ENCODE measurements at places on chromosomes 4 and X. TPM values are rescaled to one million over a fixed set of nuclear protein-coding genes. Genes with fewer than 3 reads are reported as not detected.

GRCh38 chr4:180434131-180434895, 1808.9 kb upstream of the TENM3 start:
- DNase-seq: no peak

DNA sequence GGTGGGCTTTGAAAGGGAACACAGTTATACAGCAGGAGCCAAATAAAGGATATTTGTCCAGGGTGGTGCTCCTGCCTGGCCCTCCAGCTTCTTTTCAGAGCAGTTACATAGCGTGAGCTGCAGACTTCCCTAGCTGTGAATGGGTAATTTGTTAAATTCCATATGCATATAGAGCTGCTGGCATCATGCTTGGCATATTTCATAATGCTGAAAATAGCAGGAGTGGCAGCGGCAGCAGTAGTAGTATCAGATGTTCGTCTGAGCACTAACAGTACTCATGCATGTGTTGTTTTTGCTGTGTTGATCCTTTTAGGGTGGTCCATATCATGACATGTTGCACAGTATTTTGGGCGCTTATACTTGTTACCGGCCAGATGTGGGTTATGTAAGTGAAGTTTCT, 33.6 kb upstream of the TADA2B start:
- no peak for DNase-seq

DNA sequence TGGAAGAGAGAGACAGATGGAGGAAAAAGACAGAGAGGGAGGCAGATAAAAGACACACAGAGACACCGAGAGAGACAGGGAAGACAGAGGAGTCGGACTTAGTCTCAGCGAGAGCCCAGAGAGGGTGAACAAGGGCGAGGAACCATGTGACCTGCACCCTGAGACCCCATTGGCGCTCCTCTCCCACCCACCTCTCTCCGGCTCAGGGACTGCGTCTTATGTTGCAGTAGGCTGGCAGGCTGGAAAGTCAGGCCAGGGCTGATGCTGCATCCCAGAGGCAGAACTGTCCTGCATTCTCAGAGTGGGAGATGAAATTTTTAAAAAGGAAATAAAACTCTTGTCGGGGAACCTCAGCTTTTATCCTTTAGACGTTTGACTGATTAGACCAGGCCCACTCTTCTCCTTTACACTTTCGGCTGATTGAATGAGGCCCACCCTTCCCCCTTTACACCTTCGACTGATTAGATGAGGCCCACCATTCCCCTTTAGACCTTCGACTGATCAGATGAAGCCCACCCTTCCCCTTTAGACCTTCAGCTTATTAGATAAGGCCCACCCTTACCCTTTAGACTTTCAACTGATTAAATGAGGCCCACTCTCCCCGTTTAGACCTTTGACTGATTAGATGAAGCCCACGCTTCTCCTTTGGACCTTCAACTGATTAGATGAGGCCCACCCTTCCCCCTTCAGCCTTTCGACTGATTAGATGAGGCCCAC, 29.5 kb upstream of the IL3RA start:
- DNase-seq: no peak

DNA sequence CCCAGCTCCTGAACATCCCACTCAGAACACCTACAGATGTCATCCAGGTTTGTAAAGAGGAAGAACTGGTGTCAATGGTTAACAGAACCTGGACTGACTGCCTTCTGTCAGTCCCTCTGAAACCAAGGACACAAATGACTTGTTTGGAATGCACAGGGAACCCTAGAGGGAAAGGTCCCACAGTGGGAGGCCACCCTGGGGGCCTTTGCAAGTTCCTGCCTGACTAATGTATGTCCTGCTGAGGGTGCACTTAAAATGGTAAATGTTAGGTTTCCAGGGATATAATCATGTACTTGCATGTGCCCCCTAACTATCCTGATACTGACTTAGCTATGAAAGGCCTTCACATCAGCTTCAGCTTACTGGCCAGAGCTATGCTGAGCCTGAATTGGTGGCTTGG, 15.0 kb upstream of the XAGE2 start:
- DNase-seq: no peak

DNA sequence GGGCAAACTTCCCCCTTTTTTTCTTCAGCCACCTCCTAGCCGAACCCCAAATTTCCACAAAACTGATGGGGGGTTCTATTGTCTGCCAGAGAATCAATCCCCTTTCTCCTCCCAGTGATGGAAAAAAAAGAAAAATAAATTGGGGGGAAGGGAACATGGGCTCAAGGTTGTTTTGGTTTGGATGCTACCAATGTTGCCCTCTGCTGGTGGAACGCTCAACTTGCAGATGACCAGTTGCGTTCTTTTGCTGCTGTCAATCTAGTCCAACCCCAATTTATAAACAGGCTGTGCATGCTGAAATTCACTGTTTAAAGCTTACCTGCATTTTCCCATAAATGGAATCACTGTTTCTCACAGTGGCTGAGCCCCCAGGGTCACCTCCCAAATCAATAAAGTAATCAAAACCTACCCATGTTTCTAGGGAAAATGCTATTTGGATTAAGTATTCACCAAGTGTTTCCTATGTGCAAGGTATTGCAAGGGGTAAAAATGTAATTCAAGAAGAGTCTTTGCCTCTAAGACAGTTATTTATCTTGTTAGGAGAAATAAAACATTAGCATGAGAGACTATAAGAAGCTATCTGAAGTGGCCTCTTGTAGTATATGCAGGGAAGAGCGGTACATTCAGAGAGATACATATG, 116.7 kb upstream of the TMEM164 start:
- DNase-seq: no peak

- no peak for DNase-seq
Measured at GRCh38 chr4:6343939-6344408, 74.3 kb downstream of the WFS1 start.

- no peak for DNase-seq
Measured at GRCh38 chr4:148051403-148051802, 319.5 kb downstream of the ARHGAP10 start.

GRCh38 chrX:45026036-45026435, 153.0 kb downstream of the KDM6A start:
- no peak for DNase-seq

GRCh38 chr4:143961075-143961474, 55.7 kb upstream of the GYPE start:
- no peak for DNase-seq

GRCh38 chr4:53693408-53693807, 102.1 kb upstream of the LNX1 start:
- DNase-seq: no peak

DNA sequence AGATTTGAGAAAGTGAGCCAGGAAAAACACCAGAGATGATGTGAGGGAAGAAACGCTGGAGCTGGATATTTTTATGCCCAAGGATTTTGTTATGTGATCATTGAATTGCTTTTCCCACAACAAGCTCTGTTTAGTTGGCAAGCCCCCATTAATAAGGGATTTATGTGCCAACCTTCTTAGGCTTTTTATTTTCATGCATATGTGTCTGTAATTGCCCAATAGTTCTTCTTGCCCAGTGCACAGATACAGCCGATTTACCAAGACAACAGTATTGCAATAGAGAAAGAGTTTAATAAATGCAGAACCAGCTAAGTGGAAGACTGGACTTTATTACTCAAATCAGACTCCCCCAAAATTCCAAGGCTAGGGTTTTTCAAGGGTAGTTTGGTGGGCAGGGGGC, 57.7 kb downstream of the TRIM2 start:
- no peak for DNase-seq

DNA sequence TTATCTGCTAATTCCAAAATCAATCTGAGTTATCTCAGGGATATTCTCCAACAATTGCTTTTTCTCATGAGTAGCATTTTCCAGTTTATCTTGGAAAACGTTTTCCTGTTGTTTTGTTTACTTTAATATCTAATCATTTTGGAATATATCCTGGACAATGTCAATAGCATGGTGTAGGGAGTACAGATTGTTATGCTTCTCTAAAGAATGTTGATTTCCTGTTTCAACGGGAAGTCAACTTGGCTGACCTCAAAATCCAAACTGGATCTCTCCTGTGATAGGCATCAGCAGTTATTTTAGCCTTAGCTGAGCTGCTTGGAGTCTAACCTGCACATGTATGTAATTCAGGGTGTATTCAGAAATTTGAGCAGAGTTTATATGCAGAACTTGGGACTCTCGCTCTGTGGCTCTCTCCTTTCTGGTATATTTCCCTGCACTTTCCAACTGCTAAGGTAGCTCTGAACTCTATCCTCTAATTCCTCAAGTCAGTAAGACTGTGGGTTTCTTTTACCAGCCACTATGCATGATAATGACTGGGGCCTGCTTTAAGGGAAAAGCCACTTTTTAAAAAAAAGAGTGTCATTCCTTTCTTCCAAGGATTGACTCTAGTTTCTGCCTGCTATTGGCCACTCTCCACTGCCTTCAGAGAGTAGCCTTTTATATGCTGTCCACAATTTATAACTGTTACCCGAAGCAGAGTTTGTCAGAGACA, 7.7 kb downstream of the PRSS48 start:
- DNase-seq: no peak

GRCh38 chrX:149762696-149763614, 10.9 kb upstream of the HSFX1 start:
- no peak for DNase-seq

DNA sequence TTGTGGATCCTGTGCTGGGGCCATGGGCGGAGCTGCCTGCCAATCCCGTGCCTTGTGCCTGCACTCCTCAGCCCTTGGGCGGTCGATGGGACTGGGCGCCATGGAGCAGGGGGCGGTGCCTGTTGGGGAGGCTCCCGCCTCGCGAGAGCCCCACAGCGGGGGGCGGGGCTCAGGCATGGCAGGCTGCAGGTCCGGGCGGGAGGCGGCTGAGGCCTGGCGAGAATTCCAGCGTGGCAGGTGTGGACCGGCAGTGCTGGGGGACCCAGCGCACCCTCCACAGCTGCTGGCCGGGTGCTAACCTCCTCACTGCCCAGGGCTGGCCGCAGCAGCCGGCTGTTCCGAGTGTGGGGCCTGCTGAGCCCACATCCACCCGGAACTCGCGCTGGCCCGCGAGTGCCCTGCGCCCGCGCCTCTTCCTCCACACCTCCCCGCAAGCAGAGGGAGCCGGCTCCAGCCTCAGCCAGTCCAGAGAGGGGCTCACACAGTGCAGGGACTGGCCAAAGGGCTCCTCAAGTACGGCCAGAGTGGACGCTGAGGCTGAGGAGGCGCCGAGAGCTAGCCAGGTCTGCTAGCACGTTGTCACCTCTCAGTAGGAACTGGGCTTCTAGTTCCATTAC, 85.9 kb downstream of the GBA3 start:
- no peak for DNase-seq

DNA sequence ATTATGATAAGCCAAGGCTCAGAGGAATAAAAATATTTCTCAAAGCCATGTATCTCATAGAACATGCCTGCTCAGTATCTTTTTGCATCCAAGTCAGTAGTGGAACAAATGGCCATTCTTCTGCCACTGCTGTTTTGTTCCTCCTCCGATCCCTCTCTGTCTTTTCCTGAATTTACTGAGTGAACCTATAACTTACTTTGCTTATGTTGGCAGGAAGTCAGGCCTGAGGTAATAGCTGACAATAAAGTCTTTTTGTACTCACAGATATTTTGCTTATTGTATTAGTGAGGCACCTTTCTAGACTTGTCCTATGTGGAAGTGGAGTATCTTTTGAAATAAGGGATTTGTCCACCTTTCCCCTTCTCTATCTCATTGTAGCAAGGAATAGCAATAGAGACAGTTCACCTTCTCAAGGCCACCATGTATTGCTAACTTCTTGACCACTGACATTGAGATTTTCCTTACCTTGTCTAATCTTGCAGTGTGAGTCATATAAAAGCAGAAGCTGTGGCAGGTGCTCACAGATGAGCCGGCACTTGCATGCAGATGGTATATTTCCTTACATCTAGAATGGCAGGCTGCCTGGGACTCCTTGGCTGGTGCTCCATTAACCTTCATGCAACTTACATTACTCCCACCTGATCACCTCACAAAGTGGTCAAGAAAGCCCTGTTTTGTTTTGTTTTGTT, 68.2 kb downstream of the AGTR2 start:
- no peak for DNase-seq

GRCh38 chr4:156635051-156635450, 336.5 kb downstream of the PDGFC start:
- DNase-seq: no peak

- no peak for DNase-seq
Measured at GRCh38 chr4:3489451-3489962, 26.4 kb downstream of the DOK7 start.

DNA sequence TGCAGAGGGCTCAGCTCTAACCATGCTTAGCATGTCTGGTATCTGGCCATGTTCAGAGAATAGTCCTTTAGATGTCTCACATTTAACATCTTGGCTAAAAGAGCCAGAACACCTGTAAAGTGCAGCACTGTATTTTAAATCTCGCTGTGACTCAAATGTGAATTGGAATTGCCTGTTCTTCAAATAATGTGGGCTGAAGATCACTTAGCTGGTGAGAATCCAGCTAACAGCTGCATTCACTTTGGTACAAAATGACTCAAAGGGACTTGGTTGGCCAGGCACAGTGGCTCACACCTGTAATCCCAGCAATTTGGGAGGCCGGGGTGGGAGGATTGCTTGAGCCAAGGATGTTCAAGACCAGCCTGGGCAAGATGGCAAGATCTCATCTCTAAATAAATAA, 63.5 kb upstream of the PLAC8 start:
- no peak for DNase-seq

DNA sequence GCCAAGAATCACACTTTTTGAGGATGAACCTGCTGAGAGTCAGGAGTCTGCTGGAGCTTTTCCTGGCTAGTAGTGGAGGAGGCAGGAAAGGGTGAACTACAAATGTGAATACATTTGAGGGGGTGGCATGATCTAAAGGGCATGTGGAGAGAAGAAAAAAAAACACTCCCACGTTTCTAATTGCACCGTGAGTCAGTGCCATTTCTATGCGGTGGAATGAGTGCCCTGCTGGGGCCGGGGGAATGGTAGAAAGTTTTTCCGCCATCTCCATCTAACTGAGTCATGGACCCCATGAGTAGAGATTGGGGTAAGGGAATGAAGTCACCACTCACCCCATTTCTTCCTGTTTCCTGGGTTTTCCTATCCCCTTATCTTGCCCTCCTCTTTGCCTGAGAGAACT, 19.8 kb downstream of the BEX3 start:
- no peak for DNase-seq

Gene HPGD
- 6.1 TPM for polyA plus RNA-seq

Gene CT55
- not detected for polyA plus RNA-seq

Gene AMTN
- polyA plus RNA-seq: not detected

Gene FGFBP1
- not detected for polyA plus RNA-seq

Gene FAM120C
- polyA plus RNA-seq: 8.8 TPM

Gene LANCL3
- polyA plus RNA-seq: 0.26 TPM

Gene UGT2A2
- not detected for polyA plus RNA-seq

Gene VCX2
- not detected for polyA plus RNA-seq

Gene SERPINA7
- not detected for polyA plus RNA-seq
